ENCODE measurements at places on chromosomes 11 and 22. TPM values are rescaled to one million over a fixed set of nuclear protein-coding genes. Genes with fewer than 3 reads are reported as not detected.

- H3K27me3 ChIP-seq: no peaks in the 10 kb centered on the region
- DNase-seq: no peak
- H3K36me3 ChIP-seq: no peaks in the 10 kb centered on the region
- no peak overlapping the region for H3K4me3 ChIP-seq
Measured at GRCh38 chr11:88035271-88035670, 140.0 kb downstream of the RAB38 start.

DNA sequence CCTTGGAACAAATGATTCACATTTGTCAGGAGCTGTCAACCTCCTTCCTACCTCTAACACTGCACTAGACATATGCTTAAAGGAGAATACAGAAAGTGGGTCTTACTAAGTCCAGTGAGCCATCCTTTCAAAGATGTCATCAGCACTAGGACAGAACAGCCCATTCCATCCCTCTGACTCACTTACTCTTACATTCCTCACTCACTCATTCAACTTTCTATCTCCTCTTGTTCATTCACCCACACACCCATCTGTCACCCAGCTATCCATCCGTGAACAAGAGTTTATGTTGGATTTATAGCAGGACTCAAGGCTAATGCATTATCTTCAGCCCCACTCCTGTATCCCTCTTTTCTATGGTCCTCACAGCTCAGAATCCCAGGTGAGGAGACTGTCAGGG lies 9.1 kb downstream of the INSC start:
- H3K27me3 ChIP-seq: no peaks in the 10 kb centered on the region
- H3K4me3 ChIP-seq: no peak overlapping the region
- DNase-seq: no peak
- no peak overlapping the region for H3K27ac ChIP-seq
- no peaks in the 10 kb centered on the region for H3K36me3 ChIP-seq

- no peak for DNase-seq
- no peak overlapping the region for H3K4me3 ChIP-seq
- no peaks in the 10 kb centered on the region for H3K36me3 ChIP-seq
- no peak overlapping the region for H3K27ac ChIP-seq
- H3K27me3 ChIP-seq: no peaks in the 10 kb centered on the region
- H3K4me1 ChIP-seq: no peaks in the 10 kb centered on the region
Measured at GRCh38 chr11:17594686-17595192, 47.7 kb downstream of the OTOG start.

- no peaks in the 10 kb centered on the region for H3K36me3 ChIP-seq
- no peak overlapping the region for H3K4me3 ChIP-seq
- no peaks in the 10 kb centered on the region for H3K4me1 ChIP-seq
- H3K27ac ChIP-seq: no peak overlapping the region
Measured at GRCh38 chr11:60830478-60831142, 11.3 kb upstream of the CCDC86 start.

The TH gene
- total RNA-seq: not detected
